ENCODE measurements at places on chromosomes 2 and 18. TPM values are rescaled to one million over a fixed set of nuclear protein-coding genes. Genes with fewer than 3 reads are reported as not detected.

Gene SPR
- 6.3 TPM for total RNA-seq

Gene TUBA4B
- total RNA-seq: not detected

Gene ALPG
- total RNA-seq: not detected

Gene SOX11
- total RNA-seq: 201 TPM

Gene ZSCAN30
- total RNA-seq: 14.6 TPM

Gene MROH2A
- total RNA-seq: not detected

Gene IL1R2
- not detected for total RNA-seq

Gene ZNG1B
- 38.1 TPM for total RNA-seq

Gene TTN
- total RNA-seq: under 0.01 TPM
